Substantia nigra (tissue), 51 donors: ENCODE measurements at places on chromosomes 11 and 22.

DNA sequence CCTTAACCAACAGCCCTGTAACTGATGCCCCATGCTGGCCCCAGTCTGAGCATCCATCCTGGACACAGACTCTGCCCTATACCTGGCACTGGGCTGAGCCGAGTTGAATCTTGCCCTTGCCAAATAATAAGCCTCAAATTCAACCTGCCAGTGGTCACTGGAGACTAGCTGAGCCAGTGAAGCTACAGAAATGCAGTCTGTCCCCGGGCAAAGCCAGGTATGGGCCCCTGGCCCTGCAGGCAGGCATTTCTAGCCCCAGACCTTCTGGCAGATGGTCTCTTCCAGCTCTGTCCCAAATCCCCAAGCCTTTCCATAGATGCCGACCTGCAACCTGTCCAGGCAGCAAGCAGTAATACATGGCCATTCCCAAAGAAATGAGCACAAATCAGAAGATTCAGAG lies 4.7 kb downstream of the CLPB start:
- DNase-seq, result no peak

DNA sequence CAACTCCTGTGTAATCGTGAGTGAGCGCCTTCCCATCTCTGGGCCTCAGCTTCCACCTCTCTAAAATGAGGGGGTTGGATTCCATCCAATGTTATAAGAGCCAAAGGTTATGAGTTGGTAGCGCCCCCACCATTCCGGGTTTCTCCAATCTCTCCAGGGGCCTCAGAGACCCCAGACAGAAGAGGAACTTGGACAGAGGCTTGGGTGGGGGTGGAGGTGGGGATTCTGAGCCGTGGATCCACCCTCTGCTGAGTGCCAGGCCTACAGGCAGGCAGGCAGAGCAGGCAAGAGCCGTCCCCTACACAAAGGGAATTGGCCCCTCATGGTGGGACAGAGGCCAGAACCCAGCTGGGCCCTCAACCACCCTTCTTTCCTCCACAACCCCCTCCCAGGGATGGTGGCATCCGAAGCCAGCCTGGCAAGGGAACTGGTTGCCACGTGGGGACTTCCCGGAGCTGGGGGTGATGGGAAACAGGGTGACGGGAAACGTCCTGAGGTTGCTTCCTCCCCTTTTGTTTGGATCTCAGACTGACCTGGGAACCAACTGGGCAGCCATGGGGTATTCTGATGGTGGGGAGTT lies 31.8 kb downstream of the TXN2 start:
- DNase-seq, result no peak

DNA sequence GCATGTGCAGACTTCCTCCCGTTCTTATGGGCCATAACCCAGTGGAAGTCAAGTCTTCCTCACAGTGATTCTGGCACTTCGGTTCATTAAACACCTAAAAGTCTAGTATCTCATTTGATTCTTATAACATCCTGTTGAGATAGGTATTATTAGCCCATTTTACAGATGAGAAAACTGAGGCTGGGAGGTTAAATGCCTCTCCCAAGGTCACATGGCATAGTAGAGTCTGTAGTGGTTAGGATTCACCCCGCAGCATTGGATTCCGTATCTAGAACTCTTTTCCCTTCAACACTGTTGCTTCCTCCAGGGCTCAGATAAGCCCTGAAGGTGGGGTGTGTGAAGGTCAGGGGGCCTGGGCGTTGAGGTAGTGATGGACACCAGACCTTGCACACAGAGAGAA lies 3.4 kb downstream of the GPHA2 start:
- DNase-seq, result no peak

GRCh38 chr11:27976262-27976661 lies 131.7 kb downstream of the KIF18A start:
- no peak for DNase-seq

DNA sequence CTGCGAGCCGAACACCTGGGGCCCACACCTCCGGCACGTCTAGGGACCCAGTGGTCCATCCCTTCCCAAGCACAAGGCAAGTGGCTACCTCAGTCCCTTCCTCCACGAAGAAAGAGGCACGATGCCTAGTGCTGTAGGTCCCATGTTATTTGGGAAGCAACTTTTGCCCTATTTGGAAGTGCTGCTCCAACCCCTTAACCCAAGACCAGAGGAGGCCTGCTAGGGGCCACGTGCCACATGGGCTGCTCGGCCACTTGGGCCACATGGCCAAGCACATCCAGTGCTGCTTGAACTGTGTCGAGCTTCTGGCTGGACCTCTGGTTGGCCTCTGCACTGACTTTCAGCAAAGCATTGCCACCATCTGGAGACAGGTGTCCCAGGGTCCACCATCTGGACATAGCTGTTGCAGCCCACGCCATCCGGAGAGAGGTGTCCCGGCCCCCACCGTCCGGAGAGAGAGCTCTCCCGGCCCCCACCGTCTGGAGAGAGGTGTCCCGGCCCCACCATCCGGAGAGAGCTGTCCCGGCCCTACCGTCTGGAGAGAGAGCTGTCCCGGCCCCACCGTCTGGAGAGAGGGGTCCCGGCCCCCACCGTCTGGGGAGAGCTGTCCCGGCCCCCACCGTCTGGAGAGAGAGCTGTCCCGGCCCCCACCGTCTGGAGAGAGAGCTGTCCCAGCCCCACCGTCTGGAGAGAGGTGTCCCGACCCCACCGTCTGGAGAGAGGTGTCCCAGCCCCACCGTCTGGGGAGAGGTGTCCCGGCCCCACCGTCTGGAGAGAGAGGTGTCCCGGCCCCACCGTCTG lies 6.5 kb upstream of the B4GALNT4 start:
- DNase-seq, result no peak

DNA sequence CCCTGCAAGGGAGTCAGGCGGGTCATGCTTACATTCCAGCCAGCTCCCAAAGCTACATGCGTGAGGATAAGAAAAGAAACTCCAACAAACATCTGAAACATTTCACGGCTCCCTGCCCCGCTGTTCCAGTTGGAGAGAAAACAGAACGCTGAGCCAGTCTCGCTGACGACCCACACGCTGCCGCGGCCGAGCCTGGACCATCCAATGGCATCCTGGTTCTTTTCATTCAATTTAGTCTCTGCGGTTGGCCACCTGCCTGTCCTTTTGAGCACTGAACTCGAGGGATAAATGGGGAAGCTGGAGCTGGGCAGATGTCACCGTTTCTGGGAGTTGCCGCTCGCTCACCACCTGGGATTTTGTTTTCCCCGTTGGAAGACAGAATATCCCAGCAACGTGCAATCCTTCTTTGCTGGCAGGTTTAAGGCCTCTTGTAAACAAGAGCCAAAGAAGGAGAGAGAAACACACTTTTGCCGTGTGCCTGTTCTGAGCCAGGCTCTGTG lies 45.3 kb upstream of the SHISAL1 start:
- DNase-seq, result peak; percentile 8

DNA sequence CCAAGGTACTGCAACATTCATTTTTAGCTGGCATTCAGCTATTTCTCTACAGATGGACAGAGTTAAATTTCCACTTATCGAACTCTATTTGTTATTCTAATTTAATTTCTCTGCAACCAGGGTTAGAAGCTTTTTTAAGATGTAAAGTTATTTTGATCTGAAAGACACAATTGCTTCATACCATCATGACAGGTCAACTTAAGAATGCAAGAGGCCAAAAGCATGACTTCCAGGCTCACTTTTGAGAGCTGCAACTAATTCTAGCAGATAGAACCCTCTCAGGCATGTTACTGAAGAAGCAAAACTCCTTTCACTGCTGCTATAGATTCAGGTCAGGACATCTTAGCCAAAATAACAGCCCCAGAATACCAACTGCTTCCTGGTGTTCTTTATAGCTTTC lies 86.5 kb upstream of the GALNT18 start:
- DNase-seq, result no peak

GRCh38 chr11:46072172-46072964 lies 48.9 kb downstream of the PHF21A start:
- DNase-seq, result no peak

GRCh38 chr11:13284776-13285588 lies 7.4 kb downstream of the BMAL1 start:
- no peak for DNase-seq

DNA sequence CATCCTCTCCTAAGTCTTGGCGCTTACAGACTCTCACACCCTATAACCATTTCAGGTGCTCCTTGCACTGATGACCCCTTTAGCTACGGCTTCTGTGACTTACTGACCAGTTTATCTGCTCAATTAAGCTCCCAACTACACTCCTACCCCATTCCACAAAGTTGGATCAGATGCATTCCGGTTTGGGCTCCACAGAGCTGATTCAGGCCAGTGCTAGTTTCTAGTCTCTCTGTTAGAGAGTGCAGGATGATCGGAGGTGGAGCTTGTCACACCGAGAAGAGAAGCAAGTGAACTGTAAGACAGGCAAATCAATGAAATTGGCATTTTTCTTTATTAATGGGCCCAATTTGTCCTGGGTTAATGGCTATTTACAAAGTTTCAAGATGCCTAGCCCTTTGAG lies 436.8 kb upstream of the CADM1 start:
- DNase-seq, result no peak

- no peak for DNase-seq
Measured at GRCh38 chr11:44611687-44612434, 46.4 kb downstream of the CD82 start.

- no peak for DNase-seq
Measured at GRCh38 chr11:17765356-17766072, 30.9 kb downstream of the KCNC1 start.

DNA sequence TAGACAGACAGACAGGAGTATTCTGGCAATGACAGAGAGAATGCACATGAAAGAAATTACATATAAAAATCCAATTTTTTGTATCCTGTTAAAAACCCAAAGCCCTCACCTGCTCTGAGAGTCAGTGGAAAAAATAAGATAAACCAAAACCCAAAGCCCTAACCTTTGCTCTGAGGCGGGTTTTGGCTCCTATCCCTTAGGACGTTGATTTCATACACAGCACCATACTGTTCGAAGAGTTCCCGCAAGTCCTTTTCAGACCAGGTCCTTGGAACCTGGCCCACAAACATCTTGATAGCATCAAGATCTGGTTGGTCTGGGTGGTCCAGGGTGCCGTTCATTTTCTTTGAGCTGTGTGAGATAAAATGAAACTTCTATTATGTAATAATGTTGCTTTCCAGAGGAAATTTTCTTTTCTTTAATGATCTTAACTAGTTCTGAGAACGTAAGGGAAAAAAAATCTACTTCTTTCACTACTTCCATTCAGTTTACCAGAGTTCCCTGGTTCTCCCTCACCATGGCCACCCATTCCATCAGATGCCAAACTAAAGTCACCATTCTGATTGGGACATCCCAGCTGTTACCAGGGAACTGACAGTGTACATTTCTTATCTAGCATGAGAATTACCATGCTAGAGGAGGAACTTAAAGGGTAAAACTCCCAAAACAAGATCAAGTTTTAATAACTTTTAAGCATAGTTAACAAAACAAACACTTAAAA lies 39.9 kb upstream of the RAPSN start:
- DNase-seq, result no peak

GRCh38 chr22:21876486-21877176 lies 9.2 kb upstream of the MAPK1 start:
- DNase-seq, result no peak

GRCh38 chr11:120577041-120577440 lies 65.5 kb downstream of the GRIK4 start:
- DNase-seq, result no peak

DNA sequence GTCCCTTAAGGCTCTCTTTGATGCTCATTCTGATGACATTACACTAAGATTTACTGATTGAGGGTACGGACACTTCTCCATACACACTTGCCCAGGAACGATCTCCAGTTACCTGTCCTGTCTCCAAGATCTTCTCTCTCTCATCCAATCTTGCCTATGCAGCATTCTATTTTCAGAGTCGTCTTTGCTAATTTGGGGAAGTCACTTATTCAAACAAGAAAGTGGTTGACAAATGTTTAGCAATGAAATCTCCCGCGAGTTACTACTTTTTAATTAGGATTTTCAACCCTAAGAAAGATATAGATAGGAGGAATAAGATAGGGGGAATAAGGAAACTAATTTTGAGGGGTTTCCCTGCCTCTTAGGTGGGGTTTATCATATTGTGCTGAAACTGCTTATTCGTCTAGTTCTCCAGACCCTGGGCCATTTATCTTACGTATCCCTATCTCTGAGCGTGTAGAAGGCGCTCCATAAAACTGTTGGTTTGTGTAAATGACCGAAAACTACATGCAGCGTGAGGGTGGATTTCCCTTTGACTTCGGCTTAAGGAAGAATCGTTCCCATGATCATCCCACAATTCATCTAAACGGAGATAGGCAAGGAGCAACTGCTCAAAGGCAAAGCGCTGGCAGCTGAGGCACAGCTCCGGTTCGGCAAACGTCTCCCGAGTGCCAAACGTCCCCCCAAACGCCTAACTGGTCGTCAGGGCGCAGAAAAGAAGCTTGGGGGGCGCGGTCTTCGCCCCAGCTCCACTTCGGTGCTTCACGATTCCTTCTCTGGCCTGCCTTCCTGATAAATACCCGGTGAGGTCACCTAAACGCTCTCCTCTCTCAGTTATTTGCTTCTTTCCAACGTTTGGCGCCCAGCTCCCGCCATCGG lies 804 bp downstream of the APIP start:
- peak; percentile 37 for DNase-seq

- no peak for DNase-seq
Measured at GRCh38 chr11:103546236-103546635, 437.0 kb downstream of the DYNC2H1 start.

DNA sequence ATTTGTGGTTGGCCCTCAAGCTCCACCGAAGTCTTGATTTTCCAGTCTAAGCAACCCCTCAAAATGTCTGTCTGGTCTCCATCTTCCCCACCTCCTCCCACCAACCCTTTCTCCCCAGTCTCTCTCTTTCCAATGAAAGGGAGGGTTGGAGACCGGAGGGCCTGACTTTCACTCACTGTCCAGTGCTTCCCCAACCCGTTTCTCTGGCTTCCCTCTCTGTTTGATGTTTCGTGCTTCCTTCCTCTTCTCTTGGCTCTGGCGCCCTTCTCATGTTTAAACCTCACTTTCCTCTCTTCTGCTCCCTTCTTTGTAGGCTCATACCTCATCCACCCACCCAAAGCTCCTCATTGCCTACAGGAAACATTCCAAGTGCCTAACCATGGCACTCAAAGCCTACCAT lies 11.1 kb upstream of the VPS37C start:
- no peak for DNase-seq

DNA sequence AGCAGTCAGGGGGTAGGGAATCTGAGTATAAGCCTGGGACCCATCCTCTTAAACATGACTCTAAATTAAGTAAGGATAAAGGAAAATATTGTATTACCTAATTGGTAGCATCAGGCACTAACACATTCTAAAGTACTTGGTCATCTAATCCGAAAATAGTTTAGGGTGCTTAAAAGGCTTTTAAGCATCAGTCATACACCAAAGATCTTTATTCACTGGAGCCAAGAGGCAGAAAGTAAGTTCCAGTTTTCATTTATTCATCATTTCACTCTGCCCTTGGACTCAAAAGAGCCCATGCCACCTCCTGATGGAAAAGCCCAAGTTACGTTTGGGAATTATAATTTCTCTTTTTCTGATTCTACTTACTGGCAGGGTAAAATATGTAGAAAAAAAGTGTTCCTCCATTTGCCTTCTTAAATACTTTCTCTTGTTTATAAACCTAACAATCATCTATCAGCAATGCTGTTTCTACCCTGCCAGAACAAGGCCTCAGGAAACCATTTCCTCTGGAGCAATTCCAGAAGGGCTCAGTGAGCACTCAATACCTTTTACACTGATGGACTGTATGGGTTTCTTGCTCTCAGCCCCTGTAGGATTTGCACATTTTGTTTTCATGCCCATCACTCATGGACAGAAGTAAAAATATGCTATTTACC lies 120.1 kb upstream of the SLC5A12 start:
- DNase-seq, result no peak

- no peak for DNase-seq
Measured at GRCh38 chr22:19126309-19127273, 4.4 kb upstream of the DGCR2 start.
